Gastrocnemius medialis (tissue), 4 donors: ENCODE measurements at places on chromosomes 5 and 9. TPM values are rescaled to one million over a fixed set of nuclear protein-coding genes. Genes with fewer than 3 reads are reported as not detected.
A peak's percentile ranks its signal among the peaks of the same experiment; 100 is the strongest.

Gene DMGDH
- total RNA-seq, result 0.15 TPM

GRCh38 chr5:109516390-109516789, 106.6 kb upstream of the PJA2 start:
- no peak for DNase-seq

DNA sequence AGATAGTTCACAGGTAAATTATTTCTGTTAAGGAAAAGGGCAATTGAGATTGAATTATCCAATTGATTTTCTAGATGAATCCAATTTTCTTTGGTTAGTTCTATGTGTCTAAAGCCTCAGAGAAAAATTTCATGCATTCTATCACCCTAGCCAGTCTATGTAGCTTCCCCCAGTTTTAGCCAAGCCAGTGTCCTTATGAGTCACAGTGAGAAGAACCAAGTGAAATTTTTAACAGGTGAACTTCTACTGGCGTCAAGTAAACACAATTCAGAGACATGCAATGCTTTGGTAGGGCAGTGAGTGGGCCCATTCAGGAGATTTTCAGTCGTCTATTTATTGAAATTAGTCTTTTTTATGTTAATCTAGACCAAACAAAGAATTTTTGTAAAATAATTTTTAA, 1077.4 kb upstream of the ARRDC3 start:
- no peak for DNase-seq

Gene TMEM8B
- total RNA-seq, result 6.3 TPM

Gene PTPN3
- 15.6 TPM for total RNA-seq

GRCh38 chr5:179914032-179914755, 6.5 kb upstream of the TBC1D9B start:
- DNase-seq, result peak; percentile 27

GRCh38 chr5:5134107-5134506, 6.0 kb upstream of the ADAMTS16 start:
- no peak for DNase-seq

Gene KLHL9
- total RNA-seq, result 6.4 TPM

Gene ARHGEF37
- 17.4 TPM for total RNA-seq

DNA sequence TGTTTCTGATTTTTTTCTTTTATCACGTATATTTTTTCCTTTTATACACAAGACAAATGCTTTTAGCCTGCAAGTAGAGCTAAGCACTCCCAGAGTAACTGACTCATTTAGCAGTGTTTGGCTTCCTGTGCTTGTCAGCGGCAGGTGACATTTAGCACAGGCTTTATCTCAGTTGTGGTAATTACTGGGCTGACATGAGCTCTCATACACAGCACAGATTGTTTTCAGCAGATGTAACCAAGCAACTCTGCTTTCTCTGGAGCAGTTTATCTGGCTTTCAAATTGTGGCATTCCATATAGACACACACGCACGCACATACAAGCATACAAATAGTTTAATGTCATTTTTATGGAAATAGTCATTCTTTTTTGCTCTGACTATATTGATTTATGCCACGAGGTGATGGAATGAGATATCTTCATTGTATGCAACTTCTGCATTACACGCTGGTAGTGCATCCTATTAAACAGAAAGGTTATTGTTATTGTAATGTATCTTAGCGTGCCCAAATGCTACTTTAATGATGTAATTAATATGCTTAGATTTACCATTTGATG, 379.0 kb upstream of the GRAMD2B start:
- no peak for DNase-seq

Gene CYLC2
- total RNA-seq, result not detected

Gene CD74
- 291 TPM for total RNA-seq

DNA sequence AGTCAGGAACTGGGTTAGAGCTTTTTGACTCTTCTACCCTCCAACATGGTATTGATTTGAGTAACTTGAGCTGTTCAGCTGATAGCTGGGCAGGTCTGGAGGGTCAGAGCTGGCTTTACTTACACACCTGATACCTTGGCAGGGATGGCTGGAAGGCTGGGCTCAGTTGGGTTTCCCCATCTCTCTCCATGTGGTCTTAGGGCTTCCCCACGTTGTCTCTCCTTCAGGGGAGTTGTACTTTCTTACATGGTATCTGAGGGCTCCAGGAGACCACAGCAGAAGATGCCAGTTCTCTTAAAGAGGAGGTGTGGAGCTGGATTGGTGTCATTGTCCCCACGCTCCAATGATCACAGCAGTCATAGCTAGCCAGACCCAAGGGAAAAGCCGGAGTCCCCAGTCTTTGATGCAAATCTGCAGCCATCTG, 25.6 kb downstream of the ISOC1 start:
- no peak for DNase-seq

DNA sequence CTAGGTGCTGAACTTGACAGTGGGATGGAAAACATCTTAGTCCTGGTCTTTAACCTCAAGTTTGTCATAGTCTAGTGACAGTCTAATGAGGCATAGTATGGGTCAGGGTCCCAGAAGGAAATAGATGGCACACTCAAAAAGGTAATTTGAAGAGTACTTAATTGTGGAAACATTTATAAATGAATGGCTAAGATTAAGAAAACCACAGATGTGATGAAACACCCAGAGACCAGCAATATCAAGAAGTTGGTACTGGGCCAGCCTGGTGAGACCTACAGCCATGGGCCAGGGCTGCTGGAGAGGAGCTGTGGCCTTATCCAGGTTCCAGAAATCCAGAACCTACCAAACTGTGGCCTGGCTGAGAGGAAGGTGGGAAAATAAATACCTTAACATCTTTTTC, 93.5 kb upstream of the ATG10 start:
- no peak for DNase-seq

- DNase-seq, result no peak
Observed at GRCh38 chr5:41787265-41787664, 83.0 kb downstream of the OXCT1 start.

GRCh38 chr9:9752722-9753121, 860.1 kb downstream of the PTPRD start:
- no peak for DNase-seq

GRCh38 chr5:1931604-1932231, 49.0 kb upstream of the IRX4 start:
- DNase-seq, result no peak

DNA sequence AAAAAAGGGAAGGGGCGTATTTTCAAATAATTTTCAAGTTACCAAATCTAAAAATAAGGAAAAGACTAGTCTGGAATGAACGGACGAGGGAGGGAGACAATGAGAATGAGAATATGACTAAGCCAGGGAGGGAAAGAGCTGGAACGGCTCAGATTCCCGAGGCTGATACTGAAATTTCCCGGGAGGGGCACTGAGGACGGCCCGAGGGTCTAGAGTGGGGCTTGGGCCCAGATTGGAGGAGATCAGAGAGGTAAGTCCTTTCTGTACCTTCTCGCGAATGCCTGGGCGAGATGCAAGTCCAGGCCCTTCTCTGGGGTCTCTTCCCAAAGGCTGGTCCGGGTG, 3.4 kb upstream of the CCIN start:
- DNase-seq, result no peak

Gene PDE6A
- not detected for total RNA-seq

Gene KCNN2
- not detected for total RNA-seq
